ENCODE measurements at places on chromosomes 7 and 10. TPM values are rescaled to one million over a fixed set of nuclear protein-coding genes. Genes with fewer than 3 reads are reported as not detected.

DNA sequence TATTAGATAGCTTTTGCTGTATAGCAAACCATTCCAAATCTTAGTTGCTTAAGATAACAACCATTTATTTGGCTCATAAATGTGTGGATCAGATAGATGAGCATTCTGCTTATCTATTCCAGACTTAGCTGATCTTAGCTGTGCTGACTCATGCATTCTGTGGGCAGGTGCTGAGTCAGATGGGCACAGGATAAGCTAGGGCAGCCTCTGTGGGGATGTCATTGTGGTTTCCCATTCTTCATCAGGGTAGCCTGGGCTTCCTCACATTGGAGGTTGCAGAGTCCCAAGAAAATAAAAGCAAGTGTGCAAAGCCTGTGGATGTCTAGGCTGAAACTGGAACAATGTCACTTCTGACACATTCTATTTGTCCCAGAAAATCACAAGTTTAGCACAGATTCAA is 917.0 kb downstream of the TYW1 start:
- no peaks in the 10 kb centered on the region for H3K36me3 ChIP-seq
- no peak overlapping the region for H3K4me3 ChIP-seq
- no peak for DNase-seq
- no peaks in the 10 kb centered on the region for H3K4me1 ChIP-seq
- H3K27ac ChIP-seq, result no peak overlapping the region
- H3K27me3 ChIP-seq, result no peaks in the 10 kb centered on the region

The MYL10 gene
- 0.17 TPM for polyA plus RNA-seq

The GSAP gene
- 46.0 TPM for polyA plus RNA-seq

The PRKAR2B gene
- 12.1 TPM for polyA plus RNA-seq

The AP5Z1 gene
- 18.9 TPM for polyA plus RNA-seq

The PNLIPRP3 gene
- polyA plus RNA-seq, result not detected

DNA sequence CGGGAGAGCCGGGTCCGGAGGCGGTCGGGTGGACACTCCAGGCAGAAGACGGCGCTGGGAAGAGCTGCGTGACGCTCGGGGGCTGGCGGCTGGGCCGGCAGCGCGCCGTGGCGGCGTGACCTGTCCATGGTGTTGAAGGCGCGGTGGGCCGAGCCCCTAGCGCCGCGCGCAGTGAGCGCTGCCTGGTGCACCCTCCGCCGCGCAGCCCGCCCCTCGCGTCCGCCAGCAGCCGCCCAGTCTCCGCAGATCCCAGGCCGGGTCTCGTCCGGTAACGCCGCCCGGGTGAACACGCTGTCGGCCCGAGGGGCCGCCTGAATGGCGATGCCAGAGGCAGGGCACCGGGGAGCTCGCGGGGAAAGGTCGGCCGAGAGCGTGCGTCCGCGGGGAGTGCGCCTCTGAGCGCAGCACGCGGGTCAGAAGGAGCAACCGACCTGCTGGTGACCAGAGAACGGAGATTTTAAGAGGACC is 657 bp upstream of the TMEM178B start:
- H3K4me1 ChIP-seq, result peaks cover 21% of the 10 kb centered on the region
- peak; percentile 53 for DNase-seq
- peak overlapping the region; percentile 39 for H3K4me3 ChIP-seq
- H3K36me3 ChIP-seq, result no peaks in the 10 kb centered on the region

- H3K36me3 ChIP-seq, result no peaks in the 10 kb centered on the region
- no peak overlapping the region for H3K4me3 ChIP-seq
- no peaks in the 10 kb centered on the region for H3K4me1 ChIP-seq
Measured at GRCh38 chr7:48058990-48059389, 23.6 kb downstream of the C7orf57 start.

- no peaks in the 10 kb centered on the region for H3K36me3 ChIP-seq
- no peak overlapping the region for H3K4me3 ChIP-seq
- no peak for DNase-seq
- peaks cover 8% of the 10 kb centered on the region for H3K27me3 ChIP-seq
Measured at GRCh38 chr7:93889261-93889660, 1.3 kb downstream of the TFPI2 start.

GRCh38 chr7:10770176-10770575 is 203.5 kb upstream of the PHF14 start:
- H3K4me3 ChIP-seq, result no peak overlapping the region
- no peak overlapping the region for H3K27ac ChIP-seq
- no peak for DNase-seq
- H3K36me3 ChIP-seq, result no peaks in the 10 kb centered on the region
- no peaks in the 10 kb centered on the region for H3K4me1 ChIP-seq
- H3K27me3 ChIP-seq, result no peaks in the 10 kb centered on the region

The INMT gene
- polyA plus RNA-seq, result 33.8 TPM

DNA sequence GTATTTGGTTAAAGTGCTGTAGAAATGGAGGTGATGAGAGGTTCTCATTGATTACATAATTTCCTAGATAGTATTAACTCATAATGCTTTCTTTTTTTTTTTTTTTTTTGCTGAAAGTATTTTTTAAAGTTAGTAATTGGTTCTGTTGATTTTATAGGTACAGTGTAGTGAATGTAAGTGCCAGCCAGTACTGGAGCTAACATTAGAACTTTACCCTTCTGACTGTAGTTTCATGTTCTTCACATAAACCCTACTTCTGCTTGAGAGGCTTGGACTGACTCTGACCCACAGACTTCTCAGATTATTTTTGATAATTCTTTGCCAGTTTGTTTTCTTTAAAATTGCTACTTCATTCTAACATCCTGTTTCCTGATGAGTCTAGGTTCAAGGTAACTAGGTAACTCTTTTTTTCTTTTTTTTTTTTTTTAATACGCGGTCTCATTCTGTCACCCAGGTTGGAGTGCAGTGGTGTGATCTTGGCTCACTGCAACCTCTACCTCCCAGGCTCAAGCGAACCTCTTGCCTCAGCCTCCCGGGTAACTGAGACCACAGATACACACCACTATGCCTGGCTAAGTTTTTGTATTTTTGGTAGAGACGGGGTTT is 92.2 kb upstream of the OIT3 start:
- H3K27me3 ChIP-seq, result no peaks in the 10 kb centered on the region
- H3K27ac ChIP-seq, result no peak overlapping the region
- no peaks in the 10 kb centered on the region for H3K36me3 ChIP-seq
- H3K4me3 ChIP-seq, result no peak overlapping the region

GRCh38 chr7:157019718-157020451 is 9.4 kb upstream of the MNX1 start:
- H3K27ac ChIP-seq, result no peak overlapping the region
- H3K36me3 ChIP-seq, result no peaks in the 10 kb centered on the region
- peaks cover 100% of the 10 kb centered on the region for H3K27me3 ChIP-seq
- no peaks in the 10 kb centered on the region for H3K4me1 ChIP-seq
- DNase-seq, result no peak

GRCh38 chr10:130776724-130777123 is 534.8 kb downstream of the TCERG1L start:
- H3K27ac ChIP-seq, result no peak overlapping the region
- H3K27me3 ChIP-seq, result peaks cover 38% of the 10 kb centered on the region
- H3K4me3 ChIP-seq, result no peak overlapping the region
- no peak for DNase-seq

DNA sequence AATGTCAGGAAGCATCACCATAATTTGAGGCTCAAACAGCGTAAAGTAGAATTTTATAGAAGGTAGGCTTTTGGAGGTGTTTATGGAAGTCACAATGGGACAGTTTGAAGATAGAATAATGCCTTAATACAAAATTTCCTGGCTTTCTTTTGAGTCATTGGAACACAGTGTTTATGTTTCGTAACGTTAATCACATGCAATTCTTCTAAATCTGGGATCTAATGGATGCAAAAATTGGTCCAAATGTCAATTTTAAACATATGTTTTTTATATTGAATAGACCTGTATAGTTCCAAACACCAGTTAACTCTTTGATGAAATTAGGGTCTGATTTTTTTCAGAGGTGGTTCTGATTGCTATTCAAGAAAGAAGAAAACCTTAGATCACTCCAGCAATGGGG is 86.5 kb upstream of the HPS1 start:
- H3K4me1 ChIP-seq, result no peaks in the 10 kb centered on the region
- H3K27me3 ChIP-seq, result no peaks in the 10 kb centered on the region
- H3K36me3 ChIP-seq, result no peaks in the 10 kb centered on the region
- no peak overlapping the region for H3K27ac ChIP-seq
- no peak overlapping the region for H3K4me3 ChIP-seq

The NCF1 gene
- polyA plus RNA-seq, result 2.6 TPM

The CCL26 gene
- polyA plus RNA-seq, result 0.33 TPM

GRCh38 chr7:3157566-3158287 is 114.1 kb upstream of the CARD11 start:
- H3K4me1 ChIP-seq, result no peaks in the 10 kb centered on the region
- H3K27me3 ChIP-seq, result no peaks in the 10 kb centered on the region
- no peak overlapping the region for H3K4me3 ChIP-seq
- no peak overlapping the region for H3K27ac ChIP-seq
- DNase-seq, result no peak
- no peaks in the 10 kb centered on the region for H3K36me3 ChIP-seq

The CEP55 gene
- 11.1 TPM for polyA plus RNA-seq

The XRCC2 gene
- polyA plus RNA-seq, result 13.0 TPM

GRCh38 chr7:135215698-135216097 is 4.4 kb upstream of the WDR91 start:
- DNase-seq, result no peak
- H3K36me3 ChIP-seq, result no peaks in the 10 kb centered on the region
- no peak overlapping the region for H3K27ac ChIP-seq

The RNF148 gene
- 0.34 TPM for polyA plus RNA-seq

DNA sequence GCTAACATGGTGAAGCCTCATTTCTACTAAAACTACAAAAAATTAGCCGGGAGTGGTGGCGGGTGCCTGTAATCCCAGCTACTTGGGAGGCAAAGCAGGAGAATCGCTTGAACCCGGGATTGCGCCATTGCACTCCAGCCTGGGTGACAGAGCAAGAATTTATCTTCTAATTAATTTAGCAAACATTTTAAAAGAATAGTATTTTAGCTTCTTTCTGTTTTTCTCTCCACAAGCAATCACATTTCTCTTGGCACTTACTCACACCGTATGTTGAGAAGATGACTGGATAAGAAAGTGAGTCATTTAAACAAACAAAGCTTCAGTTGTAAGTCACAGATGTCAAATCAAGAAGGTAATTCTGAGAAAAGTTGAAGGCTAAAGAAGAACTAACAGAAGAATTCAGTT is 264.0 kb downstream of the ARL4A start:
- no peaks in the 10 kb centered on the region for H3K36me3 ChIP-seq
- no peaks in the 10 kb centered on the region for H3K27me3 ChIP-seq
- no peak overlapping the region for H3K27ac ChIP-seq

DNA sequence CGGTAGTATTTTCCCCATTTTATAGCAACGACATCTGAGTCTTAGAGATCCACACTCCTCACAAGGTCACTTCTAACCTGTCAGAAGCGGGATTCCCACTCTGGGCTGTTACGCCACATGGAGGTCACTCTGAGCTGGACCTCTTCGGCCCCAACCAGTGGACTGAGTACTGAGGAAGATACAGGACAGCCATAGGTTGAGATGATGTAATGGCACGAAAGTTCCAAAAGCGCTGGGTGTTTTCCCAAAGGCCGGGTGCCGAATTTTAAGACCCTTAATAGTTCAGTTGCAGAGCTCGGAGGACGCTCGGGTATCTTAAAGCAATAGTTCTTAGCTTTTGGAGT is 699 bp downstream of the GHITM start:
- peaks cover 32% of the 10 kb centered on the region for H3K4me1 ChIP-seq

DNA sequence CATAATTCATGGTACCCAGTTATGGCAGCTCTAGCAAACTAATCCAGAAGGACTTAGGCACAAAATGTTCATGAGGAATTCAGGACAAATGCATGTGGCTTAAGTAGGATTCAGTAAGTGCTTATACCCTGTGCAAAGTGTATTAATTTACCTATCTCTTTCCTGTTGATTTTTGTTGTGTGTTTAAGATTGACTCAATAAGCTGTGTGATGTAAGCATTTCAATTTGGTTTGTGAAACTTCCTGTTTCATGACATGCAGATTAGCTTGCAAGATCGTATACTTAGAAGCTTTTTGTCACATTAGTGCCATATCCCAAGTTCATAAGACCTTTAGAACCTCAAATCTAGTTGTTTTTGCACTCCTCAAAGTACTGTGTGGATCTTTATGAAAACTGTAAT is 416.7 kb downstream of the ARL4A start:
- no peaks in the 10 kb centered on the region for H3K4me1 ChIP-seq
- H3K27ac ChIP-seq, result no peak overlapping the region
- no peak for DNase-seq
- no peaks in the 10 kb centered on the region for H3K27me3 ChIP-seq
- H3K36me3 ChIP-seq, result no peaks in the 10 kb centered on the region
- no peak overlapping the region for H3K4me3 ChIP-seq

The IFIT3 gene
- 13.6 TPM for polyA plus RNA-seq

DNA sequence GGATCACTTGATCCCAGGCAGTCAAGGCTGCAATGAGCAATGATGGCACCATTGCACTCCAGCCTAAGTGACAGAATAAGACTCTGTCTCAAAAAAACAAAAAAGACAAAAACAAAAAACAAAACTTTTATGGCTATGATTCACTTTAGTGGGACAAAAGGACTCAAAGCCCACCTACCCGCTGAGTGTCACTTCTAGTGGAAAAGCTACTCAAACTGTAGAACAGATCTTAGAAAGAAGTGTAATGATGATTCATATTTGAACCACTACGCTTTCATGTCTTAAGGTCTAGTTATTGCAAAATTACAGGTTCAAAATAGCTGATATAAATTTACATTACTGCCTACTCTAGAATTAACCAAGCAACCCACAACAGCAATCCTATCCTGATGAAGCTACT is 47.1 kb upstream of the OTUD1 start:
- H3K36me3 ChIP-seq, result no peaks in the 10 kb centered on the region
- no peak for DNase-seq
- no peak overlapping the region for H3K27ac ChIP-seq
- H3K4me1 ChIP-seq, result no peaks in the 10 kb centered on the region

DNA sequence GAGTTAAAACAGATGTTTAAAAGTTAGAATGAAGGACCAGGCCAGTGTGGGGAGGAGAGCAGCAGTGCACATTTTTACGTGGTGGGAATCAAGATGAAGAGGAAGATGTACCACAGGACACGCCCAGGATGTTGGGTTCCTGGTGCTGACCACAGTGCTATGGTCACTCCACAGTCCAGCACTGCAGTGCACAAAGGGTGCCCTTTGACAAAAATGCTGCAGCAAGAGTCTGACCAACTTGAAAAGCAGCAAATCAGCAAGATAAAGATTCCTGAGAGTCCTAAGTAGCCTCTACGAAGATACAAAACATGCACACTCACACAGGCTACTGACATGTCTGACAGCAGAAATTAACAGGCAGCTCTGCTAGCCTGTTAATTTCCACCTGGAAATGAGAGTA is 107.1 kb downstream of the PIP4K2A start:
- DNase-seq, result no peak
- no peaks in the 10 kb centered on the region for H3K27me3 ChIP-seq
- H3K36me3 ChIP-seq, result peaks cover 13% of the 10 kb centered on the region
- no peak overlapping the region for H3K27ac ChIP-seq
- H3K4me3 ChIP-seq, result no peak overlapping the region

- no peak overlapping the region for H3K4me3 ChIP-seq
- DNase-seq, result no peak
- H3K36me3 ChIP-seq, result no peaks in the 10 kb centered on the region
- no peaks in the 10 kb centered on the region for H3K27me3 ChIP-seq
Measured at GRCh38 chr7:32458025-32458424, 32.2 kb downstream of the LSM5 start.

GRCh38 chr10:93622942-93623341 is 10.6 kb downstream of the PDE6C start:
- no peaks in the 10 kb centered on the region for H3K36me3 ChIP-seq
- H3K4me3 ChIP-seq, result no peak overlapping the region
- H3K4me1 ChIP-seq, result no peaks in the 10 kb centered on the region
- DNase-seq, result no peak
- no peak overlapping the region for H3K27ac ChIP-seq
- no peaks in the 10 kb centered on the region for H3K27me3 ChIP-seq

The GIMAP7 gene
- polyA plus RNA-seq, result 39.7 TPM

The GPR158 gene
- polyA plus RNA-seq, result 1.5 TPM

- no peaks in the 10 kb centered on the region for H3K36me3 ChIP-seq
- H3K27me3 ChIP-seq, result no peaks in the 10 kb centered on the region
- H3K4me3 ChIP-seq, result no peak overlapping the region
- H3K4me1 ChIP-seq, result no peaks in the 10 kb centered on the region
- H3K27ac ChIP-seq, result no peak overlapping the region
Measured at GRCh38 chr7:115038158-115038557, 116.3 kb downstream of the MDFIC start.

Measured in left lung (tissue), 14 donors.